Effector CD4-positive, alpha-beta T cell (primary cell): ENCODE measurements at places on chromosomes 3 and 15.

GRCh38 chr3:77456906-77457305, 417.0 kb downstream of the ROBO2 start:
- DNase-seq, result no peak

DNA sequence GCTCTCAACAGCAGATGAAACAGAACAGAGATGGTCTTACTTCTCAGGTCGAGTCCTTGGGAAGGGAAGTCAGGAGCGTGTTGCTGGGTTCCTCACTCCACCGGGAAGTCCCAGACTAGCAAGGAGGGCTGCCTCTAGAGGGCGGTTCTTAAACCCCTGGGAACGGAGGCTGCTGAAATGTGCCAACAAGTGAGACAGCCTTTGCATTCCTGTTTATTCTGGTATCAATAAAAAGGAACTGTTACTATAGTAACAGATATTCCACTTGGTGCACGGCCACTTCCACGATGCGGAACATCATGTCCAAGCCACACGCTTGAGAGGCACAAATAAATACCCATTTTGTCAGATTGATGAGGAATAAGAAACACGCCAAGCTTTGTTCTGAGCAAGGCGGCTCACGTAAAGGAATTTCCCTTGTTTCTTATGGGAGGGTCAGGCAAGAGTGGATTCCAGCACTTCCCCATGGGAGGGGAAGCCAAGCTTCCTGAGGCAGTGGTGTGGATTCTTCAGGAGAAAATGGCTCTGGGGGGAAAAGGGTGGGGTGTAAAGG, at the start of gene FAM107A:
Gene FAM107A, minus strand, starts transcription at position 123 of the 553 bp plus-strand sequence. CDS start 7,531 bp downstream, outside the sequence.
- no peak for DNase-seq

GRCh38 chr3:18747383-18747782, 322.2 kb upstream of the SATB1 start:
- no peak for DNase-seq

DNA sequence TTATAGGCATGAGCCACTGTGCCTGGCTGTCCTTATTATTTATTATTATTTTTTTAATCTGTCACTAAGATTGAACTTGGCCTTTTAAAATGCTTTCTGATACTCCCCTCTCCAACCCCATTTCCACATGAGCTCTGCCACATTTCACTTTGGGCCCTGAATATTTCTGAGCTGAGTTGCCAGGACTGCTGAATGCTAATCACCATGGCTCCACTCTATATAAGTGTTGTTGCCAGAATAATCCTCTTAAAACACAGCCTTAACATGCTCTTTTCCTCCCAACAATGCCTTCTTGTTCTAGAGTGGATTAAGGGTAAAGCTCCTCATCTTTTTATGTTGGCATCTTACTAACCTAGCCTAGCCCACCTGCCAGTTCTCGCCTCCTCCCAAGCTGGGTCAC, 124.4 kb downstream of the PDZRN3 start:
- no peak for DNase-seq

GRCh38 chr3:87367736-87368135, 91.4 kb upstream of the POU1F1 start:
- no peak for DNase-seq
